ENCODE measurements at places on chromosomes 7 and 10.
A peak's percentile ranks its signal among the peaks of the same experiment; 100 is the strongest.

- no peak for DNase-seq
These were observed 118.7 kb upstream of the SEC61G start for GRCh38 chr7:54877683-54878082.

DNA sequence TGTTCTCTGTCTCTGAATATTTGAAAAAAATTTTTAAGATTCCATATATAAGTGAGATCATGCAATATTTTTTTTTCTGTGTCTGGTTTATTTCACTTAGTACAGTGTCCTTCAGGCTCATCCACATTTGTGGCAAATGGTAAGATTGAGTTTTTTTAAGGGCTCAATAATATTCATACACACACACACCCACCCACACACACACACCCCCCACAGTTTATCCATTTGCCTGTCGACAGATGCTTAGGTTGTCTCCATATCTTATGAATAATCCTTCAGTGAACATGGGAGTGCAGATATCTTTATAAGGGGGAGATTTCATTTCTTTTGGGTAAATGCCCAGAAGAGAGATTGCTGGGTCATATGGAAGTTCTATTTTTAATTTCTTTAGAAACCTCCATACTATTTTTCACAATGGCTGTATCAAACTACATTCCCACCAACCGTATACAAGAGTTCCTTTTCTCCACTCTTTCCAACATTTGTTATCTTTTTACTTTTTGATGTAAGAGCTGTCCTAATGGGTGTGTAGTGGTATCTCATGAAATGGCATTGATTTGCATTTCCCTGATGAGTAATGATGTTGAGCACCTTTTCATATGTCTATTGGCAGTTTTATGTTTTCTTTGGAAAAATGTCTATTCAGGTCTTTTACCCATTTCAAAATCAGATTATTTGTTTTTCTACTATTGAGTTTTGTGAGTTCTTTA, 35.0 kb downstream of the AUTS2 start:
- no peak for DNase-seq

GRCh38 chr7:157814931-157815705, 478.3 kb downstream of the DNAJB6 start:
- DNase-seq, result no peak

GRCh38 chr7:113784956-113785355, 133.9 kb downstream of the PPP1R3A start:
- DNase-seq, result no peak

GRCh38 chr7:7491044-7491443, 44.6 kb downstream of the COL28A1 start:
- no peak for DNase-seq

DNA sequence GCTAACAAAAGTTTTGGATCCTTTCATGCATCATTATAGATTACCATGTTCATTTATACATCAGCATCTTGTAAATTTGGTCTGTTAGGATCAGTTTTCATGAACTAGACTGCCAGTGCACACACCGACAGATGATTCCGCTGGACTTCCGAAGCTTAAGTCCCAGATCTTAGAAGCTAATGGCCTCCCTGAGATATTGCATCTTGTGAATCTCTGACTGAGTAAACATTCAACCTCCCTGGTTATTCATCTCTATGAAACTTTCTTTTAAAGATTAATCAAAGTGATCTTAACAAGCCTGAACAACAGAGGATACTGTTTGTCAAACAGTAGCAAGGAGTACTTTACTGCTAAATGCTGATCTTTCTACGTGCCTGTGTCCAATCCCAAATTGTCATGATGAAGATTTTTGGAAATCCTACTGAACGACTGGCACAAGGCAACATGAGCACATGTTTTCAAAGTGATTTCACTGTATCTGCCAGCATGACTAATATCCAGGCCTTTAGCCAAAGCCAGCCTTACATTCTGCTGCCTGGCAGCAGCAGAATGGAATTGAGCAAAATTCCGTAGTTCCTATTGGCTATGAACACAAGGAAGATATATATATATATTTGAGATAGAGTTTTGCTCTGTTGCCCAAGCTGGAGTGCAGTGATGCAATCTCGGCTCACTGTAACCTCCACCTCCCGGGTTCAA, 91.3 kb upstream of the ANK3 start:
- no peak for DNase-seq

DNA sequence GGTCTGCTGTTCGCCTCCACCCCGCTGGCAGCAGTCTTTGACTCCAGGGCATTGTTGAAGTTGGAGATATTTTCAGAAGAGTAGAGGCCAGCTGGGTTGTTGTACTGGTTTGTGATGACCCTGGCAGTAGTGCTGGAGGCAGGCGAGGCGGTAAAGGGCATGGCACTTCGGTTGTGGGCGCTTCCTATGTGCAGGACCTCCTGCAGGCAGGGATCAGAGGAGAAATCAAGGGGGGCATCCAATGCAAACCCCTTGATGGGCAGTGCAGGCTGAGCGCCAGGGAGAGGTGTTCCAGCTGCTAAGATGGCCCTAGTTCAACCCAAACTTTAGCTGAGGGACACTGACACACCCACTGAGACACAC, 27.0 kb downstream of the PDLIM1 start:
- DNase-seq, result peak; percentile 36

DNA sequence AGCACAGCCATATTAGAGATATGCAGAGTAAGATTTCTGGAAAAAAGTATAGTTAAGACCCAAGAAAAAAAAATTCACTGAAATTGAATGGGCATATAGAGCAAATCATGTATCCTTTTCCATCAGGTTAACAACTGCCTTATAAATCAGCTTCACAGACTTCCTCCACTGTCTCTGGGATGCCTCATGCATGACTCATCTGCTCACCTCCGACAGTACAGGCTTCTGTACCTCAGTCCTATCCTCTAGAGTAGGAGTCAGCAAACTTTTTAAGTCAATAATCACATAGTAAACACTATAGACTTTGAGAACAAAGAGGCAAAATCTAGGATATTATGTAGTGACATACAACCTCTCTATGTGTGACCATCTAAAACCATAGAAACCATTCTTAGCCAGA, 211.6 kb upstream of the SP8 start:
- DNase-seq, result no peak

- DNase-seq, result peak; percentile 47
These were observed 12.5 kb downstream of the SFRP5 start for GRCh38 chr10:97759158-97759887.

DNA sequence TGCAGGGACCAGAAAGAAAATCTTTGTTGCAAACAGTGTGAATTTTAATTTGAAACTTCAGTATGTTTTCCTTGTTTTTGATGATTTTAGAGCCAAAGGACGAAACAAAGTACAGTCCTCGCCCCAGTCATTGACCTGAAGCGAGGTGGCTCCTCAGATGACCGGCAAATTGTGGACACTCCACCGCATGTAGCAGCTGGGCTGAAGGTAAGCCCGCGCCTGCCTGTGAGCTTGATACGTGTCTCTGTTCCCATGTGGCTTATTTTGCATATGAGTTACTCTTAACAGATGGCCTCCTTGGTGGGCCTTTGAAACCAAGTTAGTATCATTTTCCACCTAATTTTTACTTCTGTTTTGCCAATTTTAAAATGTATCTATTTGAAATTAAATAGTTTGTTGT, 12.3 kb downstream of the RBM17 start:
- DNase-seq, result no peak

DNA sequence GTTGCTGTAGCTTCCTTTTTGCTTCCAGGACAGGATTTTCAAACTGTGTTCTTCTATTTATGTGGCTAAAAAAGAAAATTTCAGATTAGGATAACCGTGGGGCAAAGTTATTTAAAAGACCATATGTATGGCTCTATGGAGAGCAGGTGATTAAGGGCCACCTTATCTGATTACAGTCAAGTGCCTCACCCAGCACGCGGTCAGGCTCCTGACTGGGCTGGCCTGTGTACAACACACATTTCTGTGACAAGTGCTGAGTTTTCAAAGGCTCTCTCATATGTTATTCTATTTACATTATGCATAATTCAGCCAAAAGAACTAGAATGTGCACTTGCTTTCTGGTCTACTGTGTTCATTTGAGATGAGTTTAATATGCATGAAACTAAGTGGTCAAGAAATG, 547.4 kb downstream of the PHTF2 start:
- no peak for DNase-seq

DNA sequence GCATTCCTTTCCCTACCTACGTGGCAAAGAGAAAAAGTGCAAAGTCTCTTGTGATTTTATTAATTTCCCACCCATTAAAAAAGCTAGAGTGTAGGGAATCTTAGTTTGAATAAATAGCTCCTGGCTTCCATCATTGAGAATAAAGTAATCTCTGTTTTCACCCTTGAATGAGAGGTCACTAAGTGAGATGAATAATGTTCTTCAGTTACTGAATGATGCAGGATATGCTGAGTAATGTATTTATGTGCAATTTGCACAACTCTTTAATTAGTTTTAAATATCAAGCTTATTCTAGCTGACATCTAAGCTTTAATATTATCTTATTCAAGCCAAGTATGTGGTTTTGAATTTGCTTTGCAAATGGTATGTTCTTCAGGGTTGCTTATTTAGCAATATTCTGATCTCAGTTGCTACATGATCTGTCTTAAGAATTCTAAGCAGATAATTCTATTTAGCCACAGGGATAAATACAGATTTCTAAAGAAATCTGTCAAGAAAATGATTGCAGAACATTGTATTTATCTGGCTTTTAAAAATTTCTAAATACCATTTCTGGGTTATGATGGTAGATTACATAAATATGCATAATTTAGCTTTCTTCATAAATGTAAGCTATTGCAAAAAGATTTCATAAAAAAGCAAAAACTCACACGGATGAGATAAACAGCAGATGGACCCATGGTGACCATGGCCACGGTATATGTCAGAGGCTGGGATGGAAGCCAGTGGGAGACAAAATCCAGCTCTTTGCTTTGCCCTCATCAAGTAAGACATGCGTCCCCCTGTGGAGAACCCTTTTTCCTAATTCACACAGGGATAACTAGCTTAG, 141.0 kb downstream of the MACC1 start:
- no peak for DNase-seq

DNA sequence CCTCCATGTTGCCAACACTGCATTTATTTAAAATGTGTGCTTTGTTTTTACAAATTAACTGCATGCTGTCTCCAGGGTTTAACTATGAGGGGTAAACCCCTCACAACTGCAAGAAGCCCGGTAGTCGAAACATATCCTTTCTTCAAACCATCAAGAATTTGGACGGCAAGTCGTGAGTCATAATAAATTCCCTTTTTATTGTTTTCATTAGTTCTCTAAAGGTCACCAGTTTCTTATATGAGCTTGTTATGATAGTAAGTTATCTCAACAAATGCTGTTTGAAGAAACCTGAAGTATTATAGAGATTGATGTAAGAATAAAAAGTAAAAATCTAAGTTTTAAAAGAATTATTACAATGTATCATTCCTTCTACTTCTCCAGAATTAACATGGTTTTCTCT, 12.2 kb upstream of the FIGNL1 start:
- DNase-seq, result no peak

GRCh38 chr10:132319853-132320653, 11.9 kb upstream of the LRRC27 start:
- peak; percentile 84 for DNase-seq

DNA sequence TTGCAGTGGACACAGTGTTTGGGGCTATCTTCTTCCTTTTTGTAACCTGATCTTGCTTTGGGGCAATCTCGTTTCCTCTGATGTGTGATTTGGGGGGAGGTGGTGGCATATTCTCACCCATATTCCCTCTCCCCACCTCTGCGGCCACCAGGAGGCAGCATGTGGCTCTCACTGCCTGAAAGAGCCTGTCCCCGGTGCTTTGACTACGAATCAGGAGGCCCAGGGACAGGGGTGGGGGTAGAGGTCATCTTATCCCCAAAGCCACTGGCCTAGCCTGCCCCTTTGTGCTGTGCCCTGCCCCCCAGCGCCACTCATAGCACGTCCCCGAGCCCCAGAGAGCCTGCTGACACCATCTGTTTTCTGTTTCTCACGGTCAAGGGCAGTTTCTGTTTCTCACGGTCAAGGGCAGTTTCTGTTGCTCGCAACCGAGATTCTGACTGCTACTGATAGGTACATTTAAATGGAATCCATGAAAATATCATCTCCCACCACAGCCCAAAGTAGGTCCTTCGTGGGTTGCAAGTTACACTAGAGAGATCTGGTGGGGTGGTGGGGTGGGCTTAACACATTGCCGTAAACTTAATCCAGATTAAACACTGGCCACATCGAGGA, 28.2 kb downstream of the PHYH start:
- peak; percentile 31 for DNase-seq

DNA sequence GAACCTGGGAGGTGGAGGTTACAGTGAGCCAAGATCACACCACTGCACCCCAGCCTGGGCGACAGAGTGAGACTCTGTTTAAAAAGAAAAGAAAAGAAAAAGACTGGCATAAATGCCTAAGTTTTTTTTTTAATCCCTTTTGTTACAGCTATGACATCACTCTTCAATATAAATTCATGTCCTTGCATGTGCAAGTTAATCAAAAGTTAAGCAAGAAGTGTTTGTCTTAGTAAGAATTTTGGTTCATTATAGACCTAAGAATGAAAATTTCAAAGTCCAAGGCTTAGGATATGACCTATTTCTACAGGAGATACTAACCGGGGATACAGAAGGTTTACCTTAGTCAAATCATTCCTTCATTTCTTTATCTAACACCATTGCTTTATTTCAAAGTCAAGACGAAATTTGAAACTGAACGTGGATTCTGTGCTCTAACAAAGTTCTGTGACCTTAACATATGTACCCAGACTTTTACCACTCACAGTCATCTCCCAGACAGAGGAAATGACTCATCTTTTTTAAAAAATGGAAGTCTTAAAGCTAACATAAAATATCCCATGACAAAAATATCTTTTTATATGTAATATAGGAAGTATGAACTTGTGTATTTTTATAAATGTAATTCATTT, 29.3 kb upstream of the ITGB8 start:
- no peak for DNase-seq

- DNase-seq, result no peak
These were observed 81.3 kb downstream of the VWDE start for GRCh38 chr7:12322284-12322902.

DNA sequence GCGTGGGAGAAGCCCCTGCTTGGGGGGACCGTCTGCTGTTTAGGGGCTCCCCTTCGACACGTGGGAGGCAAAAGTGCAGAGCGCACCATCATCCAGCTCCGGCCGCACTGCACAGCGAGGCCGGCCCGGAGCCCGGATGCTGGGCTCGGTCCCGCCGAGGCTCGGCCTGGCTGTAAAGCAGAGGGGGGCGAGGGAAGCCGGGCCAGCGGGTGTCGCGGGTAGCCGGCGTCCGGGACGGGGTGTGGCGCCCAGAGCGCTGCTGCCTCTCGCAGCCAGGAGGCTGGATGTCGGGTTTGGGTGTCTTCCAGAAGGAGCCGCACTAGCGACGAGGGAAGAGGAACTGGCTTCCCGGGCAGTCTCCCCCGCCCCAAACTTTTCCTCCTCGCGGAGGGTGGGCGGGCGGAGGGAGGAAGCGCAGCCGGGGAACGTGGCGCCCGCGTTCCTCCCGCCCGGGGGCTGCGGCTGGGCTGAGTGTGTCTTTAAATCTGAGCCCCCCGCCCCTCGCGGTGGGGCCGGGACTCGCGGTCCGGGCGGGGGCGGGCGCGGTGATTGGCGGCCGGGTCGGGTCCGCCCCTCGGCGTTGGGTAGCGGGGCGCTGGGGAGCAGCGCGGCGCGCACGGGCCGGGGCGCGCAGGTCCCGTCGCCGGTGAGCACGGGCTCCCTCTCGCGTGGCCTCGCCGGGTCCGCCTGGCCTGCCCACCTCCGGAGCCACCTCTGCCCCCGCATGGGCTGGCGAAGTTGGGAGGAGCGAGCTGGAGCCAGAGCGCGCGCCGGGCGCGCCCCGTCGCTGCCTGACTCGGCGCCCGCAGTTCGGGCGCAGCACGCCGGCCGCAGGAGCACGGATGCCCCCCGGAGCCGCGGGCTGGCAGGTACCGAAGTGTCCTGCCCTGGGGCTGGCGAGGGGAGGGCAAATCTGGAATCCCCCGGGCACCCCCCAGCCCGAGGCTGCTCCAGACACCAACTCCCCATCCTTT, at the start of gene PALD1:
TSS of gene PALD1 (plus strand) at position 577 of the 974 bp plus-strand sequence. CDS start 47,185 bp downstream, outside the sequence.
- DNase-seq, result no peak

GRCh38 chr7:134140889-134141867, 14.0 kb downstream of the LRGUK start:
- DNase-seq, result peak; percentile 57

Measured in SJSA1 (cell line).